ENCODE measurements at places on chromosomes 12 and 14. TPM values are rescaled to one million over a fixed set of nuclear protein-coding genes. Genes with fewer than 3 reads are reported as not detected.
A peak's percentile ranks its signal among the peaks of the same experiment; 100 is the strongest.

- H3K4me3 ChIP-seq, result no peak overlapping the region
- H3K27ac ChIP-seq, result no peak overlapping the region
- no peak for DNase-seq
- no peaks in the 10 kb centered on the region for H3K27me3 ChIP-seq
These were observed 3.5 kb downstream of the TEDC1 start for GRCh38 chr14:105494606-105494929.

The CHGA gene
- 25.3 TPM for total RNA-seq

GRCh38 chr14:103129301-103130016 is 6.2 kb downstream of the TNFAIP2 start:
- H3K36me3 ChIP-seq, result peaks cover 42% of the 10 kb centered on the region
- H3K27ac ChIP-seq, result no peak overlapping the region
- H3K4me3 ChIP-seq, result no peak overlapping the region

GRCh38 chr14:22973217-22974032 is 8.9 kb downstream of the AJUBA start:
- no peak overlapping the region for H3K4me3 ChIP-seq
- peaks cover 3% of the 10 kb centered on the region for H3K36me3 ChIP-seq
- H3K27me3 ChIP-seq, result no peaks in the 10 kb centered on the region
- peaks cover 14% of the 10 kb centered on the region for H3K4me1 ChIP-seq
- no peak for DNase-seq

The CCDC177 gene
- total RNA-seq, result 2.4 TPM

The NXPH4 gene
- total RNA-seq, result 12.0 TPM

- no peak for DNase-seq
- H3K4me1 ChIP-seq, result no peaks in the 10 kb centered on the region
- H3K27ac ChIP-seq, result no peak overlapping the region
- H3K36me3 ChIP-seq, result no peaks in the 10 kb centered on the region
These were observed 55.4 kb downstream of the IRAK3 start for GRCh38 chr12:66244446-66244845.

GRCh38 chr14:49692193-49692757 is 645 bp upstream of the KLHDC1 start:
- no peaks in the 10 kb centered on the region for H3K27me3 ChIP-seq
- H3K36me3 ChIP-seq, result peaks cover 3% of the 10 kb centered on the region
- H3K27ac ChIP-seq, result peak overlapping the region; percentile 98
- peak overlapping the region; percentile 71 for H3K4me3 ChIP-seq

The LHX5 gene
- 3.5 TPM for total RNA-seq

DNA sequence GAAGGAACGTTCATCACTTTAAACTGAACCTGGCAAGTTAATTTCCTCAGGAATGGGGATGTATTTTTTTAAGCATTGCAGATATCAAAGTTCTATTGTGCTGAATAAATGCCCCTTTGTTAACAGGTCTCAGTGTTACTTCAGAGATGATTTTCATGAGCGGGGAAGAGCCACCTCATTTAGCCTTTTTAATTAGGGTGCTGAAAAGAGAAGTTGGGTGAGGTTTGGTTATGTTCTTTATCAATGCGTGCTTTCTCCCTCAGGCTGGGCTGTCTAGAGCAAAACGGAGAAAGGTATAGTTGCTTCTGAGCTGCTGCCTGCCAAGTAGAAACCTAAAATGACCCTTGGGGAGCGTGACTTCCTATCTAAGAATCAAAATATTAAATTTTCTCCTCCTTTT is 8.0 kb upstream of the HIP1R start:
- no peak for DNase-seq
- H3K27ac ChIP-seq, result no peak overlapping the region
- H3K4me3 ChIP-seq, result no peak overlapping the region
- no peaks in the 10 kb centered on the region for H3K4me1 ChIP-seq
- no peaks in the 10 kb centered on the region for H3K27me3 ChIP-seq
- no peaks in the 10 kb centered on the region for H3K36me3 ChIP-seq

The SLC7A8 gene
- 8.6 TPM for total RNA-seq

DNA sequence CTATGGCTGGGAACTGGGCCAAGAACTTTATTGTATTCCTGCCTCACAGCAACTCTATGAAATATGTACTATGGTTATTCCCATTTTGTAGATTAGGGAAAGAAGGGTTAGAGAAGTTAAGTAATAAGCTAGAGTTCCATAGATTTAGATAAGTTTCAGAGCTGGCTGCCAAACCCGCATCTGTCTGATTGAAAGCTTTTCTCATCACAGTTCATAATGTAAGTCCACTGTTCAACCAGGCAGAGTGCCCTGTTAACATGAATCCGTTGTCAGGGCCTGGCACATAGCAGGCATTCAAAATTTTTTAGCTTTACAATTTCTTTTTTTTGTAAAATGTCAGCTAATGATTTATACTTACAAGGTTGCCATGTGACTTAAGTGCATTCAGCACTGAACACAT is 467.3 kb downstream of the NRXN3 start:
- DNase-seq, result no peak
- no peaks in the 10 kb centered on the region for H3K4me1 ChIP-seq
- H3K27me3 ChIP-seq, result no peaks in the 10 kb centered on the region
- H3K27ac ChIP-seq, result no peak overlapping the region
- H3K36me3 ChIP-seq, result no peaks in the 10 kb centered on the region

DNA sequence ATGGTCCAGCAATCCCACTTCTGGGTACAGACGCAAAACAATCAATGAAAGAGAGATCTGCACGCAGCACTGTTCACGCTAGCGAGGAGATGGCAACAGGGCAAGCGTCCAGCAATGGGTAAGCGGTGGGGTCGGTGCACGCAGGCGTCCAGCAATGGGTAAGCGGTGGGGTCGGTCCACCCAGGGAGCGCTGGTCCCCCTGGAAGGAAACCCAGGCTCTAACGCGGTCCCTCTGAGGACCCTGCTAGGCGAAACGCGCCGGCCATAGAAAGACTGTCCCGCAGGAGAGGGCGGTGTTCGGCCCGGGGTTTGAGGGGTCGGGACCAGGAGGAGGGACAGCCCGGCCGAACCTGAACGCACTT is 618 bp upstream of the PGAM5 start:
- peaks cover 29% of the 10 kb centered on the region for H3K36me3 ChIP-seq
- H3K4me1 ChIP-seq, result peaks cover 14% of the 10 kb centered on the region
- H3K27me3 ChIP-seq, result no peaks in the 10 kb centered on the region
- peak overlapping the region; percentile 82 for H3K4me3 ChIP-seq

DNA sequence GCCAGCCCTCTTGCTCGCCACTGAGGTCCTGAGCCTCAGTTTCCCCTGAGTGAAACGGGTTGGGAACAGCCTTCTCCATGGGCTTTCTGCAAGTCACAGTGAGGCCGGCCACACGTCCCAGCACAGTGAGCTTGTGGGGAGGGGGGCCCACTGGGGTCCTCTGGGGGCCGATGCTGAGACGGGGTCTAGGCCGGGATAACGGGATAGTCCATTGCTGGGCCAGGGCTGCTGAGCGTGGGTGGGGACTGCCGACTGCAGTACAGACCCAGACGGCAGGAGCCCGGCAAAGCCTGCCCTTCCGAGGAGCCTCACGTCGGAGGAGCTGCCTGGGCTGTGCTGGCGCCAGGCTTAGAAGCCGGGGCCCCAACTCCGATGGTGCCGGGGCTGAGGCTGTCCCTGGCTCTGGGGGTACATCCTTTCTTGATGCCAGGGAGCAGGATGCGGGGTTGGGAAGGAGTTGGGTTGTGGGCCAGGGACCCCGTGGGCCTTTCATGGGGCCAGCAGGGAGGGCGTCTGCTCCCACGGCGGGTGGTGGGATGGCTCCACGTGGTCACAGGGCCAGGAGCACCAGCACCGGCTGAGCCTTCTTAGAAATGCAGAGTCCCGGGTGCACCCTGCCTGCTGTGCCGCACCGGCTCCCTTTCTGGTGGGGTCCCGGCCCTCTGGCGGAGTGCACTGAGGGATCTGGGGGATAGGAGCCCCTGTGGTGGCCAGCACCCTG is 24.2 kb downstream of the NOC4L start:
- H3K27me3 ChIP-seq, result no peaks in the 10 kb centered on the region
- peaks cover 12% of the 10 kb centered on the region for H3K4me1 ChIP-seq
- H3K27ac ChIP-seq, result no peak overlapping the region

DNA sequence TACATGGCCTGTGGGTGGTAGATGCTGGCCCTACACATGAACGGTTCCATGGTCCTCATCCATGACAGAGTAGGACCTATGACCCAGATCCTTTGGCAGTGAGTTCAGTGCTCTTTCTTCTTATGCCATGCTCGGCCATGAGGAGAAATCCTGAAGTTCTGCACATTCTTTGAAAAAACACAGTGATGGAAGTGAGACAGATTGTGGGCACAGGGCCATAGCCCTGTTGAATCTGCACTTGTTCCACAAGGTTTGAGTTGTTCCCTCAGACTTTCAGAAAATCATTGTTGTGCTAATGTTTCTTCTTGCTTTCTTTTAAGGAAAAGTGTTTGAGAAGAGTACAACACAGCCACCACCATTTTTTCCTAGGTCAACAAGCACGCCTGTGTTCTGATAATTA is 180.0 kb downstream of the C12orf75 start:
- H3K27ac ChIP-seq, result no peak overlapping the region
- DNase-seq, result no peak
- H3K4me1 ChIP-seq, result no peaks in the 10 kb centered on the region
- no peaks in the 10 kb centered on the region for H3K36me3 ChIP-seq

DNA sequence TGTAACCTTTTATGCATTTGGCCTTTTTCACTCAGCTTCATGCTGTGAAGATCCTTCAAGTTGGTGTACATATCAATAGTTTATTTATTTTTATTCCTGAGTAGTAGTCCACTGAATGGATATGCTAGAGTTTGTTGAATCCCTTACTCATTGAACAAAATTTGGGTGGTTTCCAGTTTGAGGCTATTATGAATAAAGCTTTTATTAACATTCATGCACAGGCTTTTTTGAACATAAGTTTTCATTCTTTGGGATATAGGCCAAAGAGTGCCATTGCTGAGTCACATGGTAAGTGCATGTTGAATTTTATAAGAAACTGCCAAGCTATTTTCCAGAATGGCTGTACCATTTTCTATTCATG is 59.5 kb upstream of the CAPRIN2 start:
- no peaks in the 10 kb centered on the region for H3K4me1 ChIP-seq
- H3K36me3 ChIP-seq, result no peaks in the 10 kb centered on the region
- no peaks in the 10 kb centered on the region for H3K27me3 ChIP-seq
- H3K27ac ChIP-seq, result no peak overlapping the region
- DNase-seq, result no peak

- H3K4me3 ChIP-seq, result no peak overlapping the region
- no peaks in the 10 kb centered on the region for H3K27me3 ChIP-seq
- DNase-seq, result no peak
These were observed 179.7 kb upstream of the PLXNC1 start for GRCh38 chr12:93968536-93969285.

DNA sequence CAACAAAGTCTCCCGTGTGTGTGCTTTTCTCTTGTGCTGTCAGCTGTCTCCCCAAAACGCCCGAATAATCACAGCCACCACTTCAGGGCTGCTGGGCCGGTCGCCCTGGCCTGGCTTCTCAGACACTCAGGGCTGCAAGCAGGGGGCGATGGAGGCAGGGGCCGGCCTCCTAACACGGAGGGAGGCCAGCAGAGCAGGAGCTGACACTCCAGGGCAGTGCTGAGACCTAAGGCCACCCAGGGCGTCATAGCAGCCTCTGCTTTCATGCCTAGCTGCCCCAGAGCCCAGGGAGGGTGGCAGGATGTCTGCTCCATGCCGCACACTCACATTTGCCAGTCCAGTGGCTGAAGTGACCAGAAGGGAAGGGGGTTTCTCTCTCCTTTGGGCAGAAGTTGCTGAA is 25.6 kb downstream of the STX2 start:
- H3K27ac ChIP-seq, result no peak overlapping the region
- H3K4me1 ChIP-seq, result peaks cover 16% of the 10 kb centered on the region
- peaks cover 35% of the 10 kb centered on the region for H3K36me3 ChIP-seq

- H3K36me3 ChIP-seq, result peaks cover 2% of the 10 kb centered on the region
- H3K27me3 ChIP-seq, result peaks cover 9% of the 10 kb centered on the region
- DNase-seq, result no peak
- H3K4me1 ChIP-seq, result peaks cover 26% of the 10 kb centered on the region
- H3K4me3 ChIP-seq, result peak overlapping the region; percentile 29
These were observed 10.6 kb downstream of the AHNAK2 start for GRCh38 chr14:104967386-104968152.

DNA sequence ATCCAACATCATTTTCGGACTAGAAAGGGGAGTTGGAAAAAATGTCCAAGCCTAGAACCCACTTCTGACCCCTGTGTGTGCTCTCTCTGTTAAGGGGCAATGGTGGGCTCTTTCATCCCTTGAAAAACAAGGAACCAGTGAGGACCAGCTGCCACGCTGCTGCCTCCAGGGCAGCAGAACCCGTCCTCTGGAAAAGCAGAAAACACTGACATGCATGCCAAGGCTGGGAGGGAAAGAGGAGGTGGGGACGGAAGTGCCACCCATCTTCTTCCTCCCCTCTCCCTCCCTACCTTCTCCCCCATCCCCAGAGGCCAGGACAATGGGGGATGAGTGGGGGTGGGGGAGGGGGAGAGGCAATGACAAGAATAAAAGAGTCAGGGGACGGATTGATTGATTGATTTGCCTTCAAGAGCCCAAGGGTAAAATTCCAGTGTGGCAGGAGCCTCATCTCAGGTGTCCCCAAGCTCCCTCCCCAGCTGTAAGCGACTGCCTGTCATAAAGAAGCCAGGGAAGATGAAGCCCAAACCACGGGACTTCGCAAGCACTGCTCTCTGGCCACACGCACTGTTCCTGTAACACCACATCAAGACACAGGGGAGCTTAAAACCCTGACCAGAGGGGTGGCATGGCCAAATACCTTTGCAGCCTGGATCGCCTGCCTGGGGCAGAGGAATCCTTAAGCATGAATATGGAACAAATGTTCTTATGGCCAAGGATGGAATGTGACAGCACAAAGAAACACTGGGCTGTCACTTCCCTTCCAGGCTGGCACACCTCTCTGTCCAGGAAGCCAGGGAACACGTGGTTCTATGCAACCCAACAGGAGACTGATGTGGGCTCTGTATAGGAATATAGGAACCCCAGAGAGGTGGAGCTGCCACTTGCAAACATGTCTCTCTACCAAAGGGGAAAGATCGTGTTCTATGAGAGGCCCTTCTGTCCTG is 38.9 kb upstream of the BDKRB2 start:
- H3K4me3 ChIP-seq, result no peak overlapping the region
- H3K27me3 ChIP-seq, result no peaks in the 10 kb centered on the region
- H3K36me3 ChIP-seq, result no peaks in the 10 kb centered on the region
- no peak overlapping the region for H3K27ac ChIP-seq

GRCh38 chr14:29759521-29760340 is 167.9 kb downstream of the PRKD1 start:
- no peaks in the 10 kb centered on the region for H3K27me3 ChIP-seq
- peak overlapping the region; percentile 11 for H3K27ac ChIP-seq
- peaks cover 5% of the 10 kb centered on the region for H3K4me1 ChIP-seq
- H3K36me3 ChIP-seq, result no peaks in the 10 kb centered on the region
